GM23248 (cell line): ENCODE measurements at places on chromosomes 1 and 21.

DNA sequence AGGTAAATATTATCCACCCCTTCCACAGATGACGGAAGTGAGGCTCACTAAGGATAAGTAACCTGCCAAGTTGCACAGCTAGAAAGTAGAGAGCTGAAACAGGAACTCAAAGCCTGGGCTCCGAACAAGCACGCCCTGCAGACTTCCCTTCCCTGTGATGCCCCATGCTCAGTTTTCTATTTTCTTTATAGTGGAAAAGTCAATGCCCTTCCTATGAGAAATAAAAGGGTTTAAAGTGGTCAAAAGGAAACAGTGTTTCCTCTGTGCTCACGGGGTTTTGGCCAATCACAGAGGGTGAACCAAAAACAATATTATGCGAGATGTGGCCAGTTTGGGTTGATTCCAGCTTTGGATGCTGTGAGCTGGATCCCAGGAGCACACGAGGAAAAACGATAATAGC is 44.5 kb downstream of the DDR2 start:
- peaks cover 89% of the 10 kb centered on the region for H3K4me1 ChIP-seq
- H3K4me3 ChIP-seq = no peak overlapping the region
- H3K27ac ChIP-seq = peak overlapping the region; percentile 70
- H3K36me3 ChIP-seq = no peaks in the 10 kb centered on the region
- H3K27me3 ChIP-seq = no peaks in the 10 kb centered on the region

GRCh38 chr1:58084266-58084665 is 462.3 kb downstream of the OMA1 start:
- H3K4me1 ChIP-seq = no peaks in the 10 kb centered on the region
- H3K4me3 ChIP-seq = no peak overlapping the region
- H3K27me3 ChIP-seq = no peaks in the 10 kb centered on the region
- no peak overlapping the region for H3K27ac ChIP-seq
- no peaks in the 10 kb centered on the region for H3K36me3 ChIP-seq

- no peak overlapping the region for H3K27ac ChIP-seq
- H3K36me3 ChIP-seq = no peaks in the 10 kb centered on the region
- H3K4me3 ChIP-seq = no peak overlapping the region
- H3K27me3 ChIP-seq = no peaks in the 10 kb centered on the region
- DNase-seq = no peak
Measured at GRCh38 chr1:159560599-159560998, 24.8 kb upstream of the OR10J5 start.

- no peaks in the 10 kb centered on the region for H3K27me3 ChIP-seq
- no peak overlapping the region for H3K4me3 ChIP-seq
- H3K36me3 ChIP-seq = no peaks in the 10 kb centered on the region
- no peak overlapping the region for H3K27ac ChIP-seq
Measured at GRCh38 chr1:245248231-245248731, 93.5 kb downstream of the KIF26B start.

GRCh38 chr1:241622669-241623068 is 17.5 kb downstream of the CHML start:
- H3K27ac ChIP-seq = no peak overlapping the region
- no peak overlapping the region for H3K4me3 ChIP-seq
- no peaks in the 10 kb centered on the region for H3K36me3 ChIP-seq
- peak; percentile 42 for DNase-seq

GRCh38 chr1:183537405-183537804 is 52.9 kb downstream of the NCF2 start:
- H3K4me1 ChIP-seq = no peaks in the 10 kb centered on the region
- no peak overlapping the region for H3K27ac ChIP-seq
- H3K36me3 ChIP-seq = peaks cover 65% of the 10 kb centered on the region
- no peak for DNase-seq
- H3K27me3 ChIP-seq = no peaks in the 10 kb centered on the region

DNA sequence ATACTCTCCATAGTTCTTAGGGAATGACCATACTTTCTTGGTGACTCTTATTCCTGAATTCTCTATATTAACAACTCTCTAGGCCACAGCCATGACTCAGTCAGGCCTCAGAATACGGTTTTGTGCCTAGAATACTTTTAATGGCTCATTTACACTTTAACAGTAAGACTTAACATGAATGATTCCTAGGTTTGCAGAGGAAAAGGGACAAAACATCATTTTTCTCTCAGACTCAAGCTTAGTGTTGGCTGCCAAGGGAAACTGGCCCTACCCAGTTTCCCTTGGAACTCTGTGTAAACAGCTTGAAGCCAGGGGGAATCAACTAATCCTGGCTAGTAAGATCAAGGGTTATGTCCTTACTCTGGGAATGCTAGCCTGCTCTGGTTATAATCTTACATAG is 164.9 kb upstream of the PKN2 start:
- H3K27ac ChIP-seq = no peak overlapping the region
- H3K27me3 ChIP-seq = no peaks in the 10 kb centered on the region
- peak; percentile 59 for DNase-seq
- H3K4me1 ChIP-seq = 0 out of 2 replicates have a peak, but pooled peaks cover 3% of the 10 kb centered on the region
